GM23338 (cell line): ENCODE measurements at places on chromosomes 12 and 14.

DNA sequence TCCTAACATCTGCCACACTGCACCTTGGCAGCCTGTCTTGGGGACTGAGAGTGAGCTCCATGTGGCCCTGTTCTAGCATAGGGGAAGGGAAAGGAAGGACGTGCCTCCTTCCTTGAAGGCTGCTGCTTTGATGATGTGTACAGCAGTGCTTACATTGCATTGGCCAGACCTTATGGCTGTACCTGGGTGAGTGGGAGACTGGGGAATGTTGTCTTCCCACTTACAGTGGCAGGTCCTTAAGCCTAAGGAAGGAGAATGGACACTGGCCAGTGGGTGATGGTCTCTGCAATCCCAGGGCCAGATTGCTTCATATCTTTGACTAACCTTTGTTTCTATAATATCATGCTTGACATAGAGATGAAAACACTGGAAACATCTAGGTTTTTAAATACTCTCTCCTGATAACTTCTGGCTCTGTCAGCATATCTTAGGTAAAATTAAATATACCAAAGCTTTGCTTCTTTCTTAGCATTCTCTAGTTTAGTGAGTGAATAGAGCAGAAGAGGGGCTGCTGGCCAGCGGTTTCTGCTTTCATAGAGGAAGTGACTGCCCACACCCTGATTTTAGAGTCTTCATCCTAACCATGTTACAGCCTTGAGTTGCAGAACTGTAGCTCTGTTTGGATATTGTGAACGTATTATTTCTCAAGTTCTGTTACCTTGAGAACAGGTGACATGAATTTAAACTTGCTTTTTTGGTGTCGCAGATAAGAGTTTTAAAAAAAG is 27.2 kb downstream of the KLC1 start:
- DNase-seq, result no peak

DNA sequence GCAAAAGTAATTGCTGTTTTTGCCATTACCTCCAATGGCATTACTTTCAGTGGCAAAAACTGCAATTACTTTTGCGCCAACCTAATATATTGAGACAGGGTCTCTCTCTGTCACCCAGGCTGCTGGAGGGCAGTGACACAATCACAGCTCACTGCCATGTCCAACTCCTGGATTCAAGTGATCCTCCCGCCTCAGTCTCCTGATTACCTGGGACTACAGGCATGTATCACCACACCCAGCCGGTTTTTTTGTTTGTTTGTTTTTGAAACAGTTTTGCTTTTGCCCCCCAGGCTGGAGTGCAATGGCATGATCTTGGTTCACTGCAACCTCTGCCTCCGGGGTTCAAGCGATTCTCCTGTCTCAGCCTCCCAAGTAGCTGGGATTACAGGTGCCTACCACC is 15.7 kb upstream of the KDM2B start:
- no peak for DNase-seq

DNA sequence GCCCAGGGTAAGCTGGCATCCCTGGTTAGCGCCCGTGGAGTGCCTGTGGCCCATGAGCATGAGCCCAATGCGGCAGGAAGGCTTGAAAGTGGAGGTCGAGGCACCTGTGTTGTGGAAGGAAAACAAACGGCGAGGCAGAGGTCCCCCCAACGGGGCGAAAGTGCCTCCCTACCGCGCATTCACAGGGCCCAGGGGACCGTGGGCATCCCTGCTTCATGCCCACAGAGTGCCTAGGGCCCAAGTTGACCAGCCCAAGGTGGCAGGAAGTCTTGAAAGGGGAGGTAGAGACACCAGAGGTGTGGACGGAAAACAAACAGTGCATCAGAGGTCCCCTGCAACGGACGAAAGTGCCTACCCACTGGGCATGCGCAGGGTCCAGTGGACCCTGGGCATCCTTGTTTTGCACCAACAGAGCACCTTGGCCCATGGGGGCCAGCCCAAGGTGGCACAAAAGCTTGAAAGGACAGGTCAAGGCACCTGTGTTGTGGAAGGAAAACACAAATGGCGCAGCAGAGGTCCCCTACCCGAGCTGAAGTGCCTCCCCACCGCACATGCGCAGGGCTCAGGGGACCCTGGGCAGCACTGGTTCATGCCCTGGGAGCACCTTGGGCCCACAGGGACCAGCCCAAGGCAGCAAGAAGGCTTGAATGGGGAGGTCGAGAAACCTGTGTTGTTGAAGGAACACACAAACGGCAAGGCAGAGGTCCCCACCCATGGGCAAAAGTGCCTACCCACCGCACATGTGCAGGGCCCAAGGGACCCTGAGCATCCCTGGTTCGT is 377.5 kb downstream of the ALG10 start:
- DNase-seq, result no peak

DNA sequence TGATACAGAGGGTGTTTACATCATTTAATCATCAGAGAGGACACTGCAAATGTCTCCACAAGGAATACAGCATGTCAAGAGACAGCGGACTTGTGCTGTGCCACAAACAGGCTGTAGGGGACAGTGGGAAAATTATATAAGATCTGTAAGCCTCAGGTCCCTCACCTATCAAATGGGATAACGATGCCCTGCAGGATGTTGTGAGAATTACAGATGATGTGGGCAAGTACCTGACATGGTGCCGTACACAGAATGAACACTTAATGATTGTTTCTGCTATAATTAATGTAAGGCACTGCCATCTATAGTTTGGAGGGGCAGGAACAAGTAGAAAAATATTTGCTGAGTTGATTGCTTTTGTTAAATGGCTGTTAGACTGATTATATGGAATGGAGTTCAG is 81.9 kb upstream of the GTF2A1 start:
- peak; percentile 71 for DNase-seq

- DNase-seq, result no peak
Observed at GRCh38 chr12:110067531-110067930, 19.2 kb upstream of the C12orf76 start.

GRCh38 chr14:22152161-22152870 is 436.7 kb downstream of the DAD1 start:
- no peak for DNase-seq

GRCh38 chr12:55624056-55624455 is 12.6 kb upstream of the OR10P1 start:
- DNase-seq, result no peak

DNA sequence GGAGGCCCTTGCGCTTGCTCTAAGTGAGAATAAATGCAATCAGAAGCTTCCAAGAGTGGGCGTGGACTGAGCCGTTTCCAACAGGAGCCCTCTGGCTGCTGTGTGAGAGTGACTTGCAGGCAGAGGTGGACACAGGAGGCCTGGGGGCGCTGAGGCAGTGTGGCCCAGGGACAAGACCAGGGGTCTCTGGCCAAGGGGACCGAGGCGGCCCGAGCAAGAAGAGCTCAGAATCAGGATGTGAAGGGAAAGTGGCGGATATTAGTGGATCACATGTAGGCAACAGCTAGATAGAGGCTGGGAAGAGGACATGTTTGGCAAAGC is 8.6 kb downstream of the RIMBP2 start:
- no peak for DNase-seq

GRCh38 chr12:93509506-93509905 is 42.2 kb downstream of the MRPL42 start:
- DNase-seq, result no peak

- DNase-seq, result no peak
Observed at GRCh38 chr12:6069437-6070093, 54.9 kb downstream of the VWF start.

DNA sequence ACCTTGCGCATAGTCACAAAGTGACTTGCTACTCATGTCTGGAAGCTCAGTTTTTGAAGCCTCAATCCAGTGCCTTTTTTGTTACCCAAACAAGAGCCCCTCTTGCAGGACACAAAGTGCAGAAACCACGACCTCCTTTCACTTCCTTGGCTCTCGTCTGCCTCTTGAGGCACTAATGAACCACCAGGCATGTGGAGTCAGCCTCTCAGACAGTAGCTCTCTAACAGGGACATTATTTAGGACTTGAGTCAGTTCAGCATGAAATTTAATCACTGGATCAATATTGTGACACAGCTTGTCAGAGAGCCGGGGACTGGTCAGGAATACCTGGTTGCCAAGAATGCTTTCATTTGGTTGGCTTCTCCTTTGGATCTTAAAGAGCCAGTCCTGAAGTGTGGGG is 46.7 kb downstream of the HSPB8 start:
- DNase-seq, result peak; percentile 26

DNA sequence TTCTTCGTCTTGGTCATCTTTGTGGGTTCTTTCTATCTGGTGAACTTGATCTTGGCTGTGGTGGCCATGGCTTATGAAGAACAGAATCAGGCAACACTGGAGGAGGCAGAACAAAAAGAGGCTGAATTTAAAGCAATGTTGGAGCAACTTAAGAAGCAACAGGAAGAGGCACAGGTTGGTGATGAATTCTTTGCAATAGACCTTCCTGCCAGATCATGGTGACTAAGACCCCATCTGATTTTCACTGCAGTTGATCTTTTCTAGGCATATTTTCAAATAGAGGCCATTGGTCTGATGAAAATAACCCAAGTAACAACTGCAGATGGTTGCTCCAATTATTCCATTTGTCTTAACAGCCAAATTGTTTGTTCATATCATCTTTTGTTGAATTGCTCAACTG is 114.4 kb downstream of the SCN8A start:
- no peak for DNase-seq

GRCh38 chr12:39331539-39332261 is 111.2 kb downstream of the KIF21A start:
- DNase-seq, result no peak

DNA sequence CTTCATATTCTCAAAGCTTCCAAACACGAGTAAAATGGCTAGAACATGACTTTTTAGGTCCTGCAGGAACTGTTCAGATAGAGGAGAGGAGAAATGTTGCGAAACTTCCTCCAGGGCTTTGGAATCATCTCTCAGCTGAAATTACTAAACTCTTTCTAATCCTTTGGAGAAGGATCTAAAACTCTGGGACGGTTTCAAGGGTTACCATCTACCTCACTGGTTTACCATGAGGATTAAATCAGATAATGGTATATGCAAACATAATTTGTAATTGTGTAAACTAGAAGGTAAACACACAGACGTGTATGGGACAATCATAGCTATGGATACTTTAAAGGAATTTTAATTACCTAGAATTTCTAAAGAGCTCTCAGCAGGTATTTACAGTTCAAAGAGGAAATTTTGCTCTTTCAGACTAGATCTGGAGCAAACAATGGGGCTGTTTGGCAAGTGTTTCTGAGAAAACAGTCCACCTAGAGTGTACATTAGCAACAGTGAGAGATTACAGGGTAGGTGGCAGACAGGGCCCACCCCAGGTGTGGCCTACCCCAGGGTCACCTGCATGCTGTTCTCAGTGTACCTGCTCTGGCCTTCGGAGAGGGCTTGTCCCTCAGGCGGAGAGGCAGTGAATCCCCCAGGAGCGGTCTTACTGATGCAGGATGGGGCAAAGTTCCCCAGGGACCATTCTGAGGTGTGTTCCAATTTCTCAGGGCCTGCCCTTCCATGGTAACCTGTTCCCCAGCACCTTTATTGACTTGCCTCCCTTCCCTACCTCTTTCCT is 124.7 kb upstream of the MAX start:
- DNase-seq, result no peak

DNA sequence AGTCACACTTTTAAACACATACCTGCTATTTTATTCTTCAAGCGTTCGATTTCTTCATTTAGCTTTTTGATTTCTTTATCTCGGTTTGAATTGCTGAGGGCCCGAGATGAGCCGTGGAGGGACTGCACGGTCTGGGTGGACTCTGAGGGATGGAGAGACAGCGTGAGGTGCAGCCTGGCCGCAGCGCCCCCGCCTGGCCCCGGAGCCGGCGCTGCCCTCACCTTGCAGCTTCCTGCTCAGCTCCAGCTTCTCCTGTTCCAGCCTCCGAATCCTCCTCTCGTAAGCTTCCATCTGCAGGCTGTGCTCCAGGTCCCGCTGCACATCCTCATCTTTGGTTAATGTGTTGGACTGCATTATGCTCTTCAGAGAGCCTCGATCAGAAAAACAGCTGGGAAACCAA is 53.2 kb downstream of the AMN start:
- peak; percentile 38 for DNase-seq

- peak; percentile 65 for DNase-seq
Observed at GRCh38 chr12:95859344-95859816, 628 bp downstream of the SNRPF start.

GRCh38 chr12:105406497-105406896 is 76.0 kb downstream of the C12orf75 start:
- DNase-seq, result no peak

DNA sequence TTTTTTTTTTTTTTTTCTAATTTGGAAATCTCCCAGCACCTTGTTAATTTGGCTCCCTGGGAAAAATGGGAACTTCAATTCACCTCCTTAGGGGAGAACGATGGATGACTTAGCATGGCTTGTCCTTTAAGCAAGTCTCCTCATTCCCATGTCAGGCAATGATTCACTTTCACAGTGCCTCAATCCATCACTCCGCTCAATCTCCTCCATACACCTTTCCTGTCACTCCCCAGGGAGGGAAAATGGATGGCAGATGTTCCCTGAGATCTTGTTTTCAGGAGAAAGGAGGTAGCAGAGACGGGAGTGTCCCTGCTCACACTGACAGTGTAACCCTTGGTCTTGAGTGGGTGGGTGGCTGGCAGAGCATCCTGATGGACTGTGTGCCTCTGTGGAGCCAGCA is 51.0 kb downstream of the SLC8A3 start:
- DNase-seq, result no peak

- DNase-seq, result no peak
Observed at GRCh38 chr14:93458234-93458633, 27.5 kb downstream of the UNC79 start.

DNA sequence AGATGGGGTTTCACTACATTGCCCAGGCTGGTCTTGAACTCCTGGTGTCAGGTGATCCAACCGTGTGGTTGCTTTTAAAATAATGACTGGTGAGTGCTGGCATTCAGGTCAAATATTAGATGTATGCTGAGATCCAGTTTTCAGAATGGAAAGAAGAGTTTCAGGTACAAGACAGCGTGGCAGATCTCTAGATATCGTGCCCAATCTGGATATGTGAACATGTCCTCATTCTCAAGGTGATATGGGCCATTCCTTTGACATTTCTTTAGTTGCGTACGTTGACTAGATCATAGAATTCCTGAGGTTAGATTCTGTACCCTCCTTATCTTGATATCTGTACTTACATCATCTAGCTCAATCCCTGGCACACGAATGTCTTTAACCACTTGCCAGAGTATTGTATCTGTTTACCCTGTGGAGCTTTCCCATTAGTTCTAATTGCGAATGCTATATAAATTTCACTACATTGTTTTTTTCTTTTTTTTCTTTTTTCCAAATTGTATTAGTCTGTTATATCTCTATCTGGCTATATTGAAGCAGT is 80.2 kb downstream of the ANO6 start:
- no peak for DNase-seq

DNA sequence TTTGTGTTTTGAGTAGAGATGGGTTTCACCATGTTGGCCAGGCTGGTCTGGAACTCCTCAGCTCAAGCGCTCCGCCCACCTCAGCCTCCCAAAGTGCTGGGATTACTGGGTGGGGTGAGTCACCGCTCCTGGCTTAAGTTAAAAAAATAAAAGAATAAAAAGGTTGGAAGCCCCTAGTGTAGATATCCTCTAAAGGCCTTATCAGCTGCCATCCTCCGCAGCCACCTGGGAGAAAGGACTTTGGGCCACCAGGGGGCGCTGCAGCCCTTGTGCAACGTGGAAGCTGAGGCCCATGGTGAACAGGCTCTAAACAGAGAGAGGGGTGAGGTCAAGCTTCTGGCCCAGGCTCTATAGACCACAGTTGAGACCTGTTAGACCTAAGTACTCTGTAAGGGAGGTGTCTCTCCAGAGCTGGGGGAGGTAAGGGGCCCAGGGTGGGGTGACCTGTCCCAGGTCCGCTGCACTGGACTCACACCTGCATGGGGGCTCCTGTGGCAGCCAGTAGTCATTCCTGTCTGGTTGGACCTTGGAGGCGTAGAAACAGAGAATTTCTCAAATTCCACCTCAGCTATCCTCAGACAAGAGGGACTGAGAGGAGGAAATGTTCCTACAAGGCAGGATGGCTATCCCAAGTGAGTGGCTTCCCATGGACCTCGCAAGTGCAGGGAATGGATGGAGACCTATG is 14.0 kb upstream of the RACGAP1 start:
- peak; percentile 96 for DNase-seq
